ENCODE measurements at places on chromosomes 3 and 15.

GRCh38 chr3:181050738-181051137, 61.2 kb upstream of the DNAJC19 start:
- no peak for DNase-seq

DNA sequence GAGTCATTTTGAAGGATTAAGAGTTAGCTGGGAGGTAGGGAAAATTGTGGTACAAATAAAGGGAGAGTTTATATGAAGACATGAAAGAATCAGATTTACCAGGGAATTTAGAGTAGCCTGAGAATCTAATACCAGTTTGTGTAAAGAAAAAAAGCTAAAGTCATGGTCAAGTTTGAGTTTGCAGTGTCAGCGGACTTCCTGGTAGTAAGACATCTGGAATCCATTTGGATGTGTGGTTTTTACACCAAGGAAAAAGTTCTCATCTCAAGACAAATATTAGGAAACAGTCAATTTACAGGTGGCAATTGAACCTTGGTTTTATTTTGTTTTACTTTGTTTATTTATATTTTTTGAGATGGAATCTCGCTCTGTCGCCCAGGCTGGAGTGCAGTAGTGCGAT, 1.5 kb upstream of the P2RY12 start:
- no peak for DNase-seq

- no peak for DNase-seq
Measured at GRCh38 chr3:151871639-151872468, 1.6 kb upstream of the SUCNR1 start.

DNA sequence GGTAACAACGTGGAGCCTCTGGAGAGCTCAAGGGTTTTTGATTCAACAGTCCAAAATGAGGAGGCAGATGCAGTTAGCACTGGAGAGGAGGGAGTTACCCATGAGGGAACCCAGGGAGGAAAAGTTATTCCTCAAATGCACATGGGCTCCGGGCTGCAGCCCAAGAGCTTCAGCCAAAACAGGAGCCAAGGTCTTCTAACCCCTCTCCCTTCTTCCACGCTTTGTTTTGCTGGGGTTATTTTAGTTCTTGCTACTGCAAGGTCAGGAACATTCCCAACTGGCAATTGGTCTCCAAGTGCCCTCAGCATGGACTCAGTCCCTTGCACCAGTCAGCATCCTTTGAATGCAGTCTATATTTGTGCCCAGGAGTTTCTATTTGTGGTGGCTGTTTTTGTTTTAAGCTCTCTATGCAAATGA, 90.0 kb downstream of the TGFBR2 start:
- no peak for DNase-seq

- no peak for DNase-seq
Measured at GRCh38 chr15:95439922-95440376, 890.6 kb upstream of the NR2F2 start.

- peak; percentile 22 for DNase-seq
Measured at GRCh38 chr3:70550723-70551319, 238.4 kb upstream of the MDFIC2 start.

- no peak for DNase-seq
Measured at GRCh38 chr3:13587442-13587841, 38.5 kb downstream of the FBLN2 start.

DNA sequence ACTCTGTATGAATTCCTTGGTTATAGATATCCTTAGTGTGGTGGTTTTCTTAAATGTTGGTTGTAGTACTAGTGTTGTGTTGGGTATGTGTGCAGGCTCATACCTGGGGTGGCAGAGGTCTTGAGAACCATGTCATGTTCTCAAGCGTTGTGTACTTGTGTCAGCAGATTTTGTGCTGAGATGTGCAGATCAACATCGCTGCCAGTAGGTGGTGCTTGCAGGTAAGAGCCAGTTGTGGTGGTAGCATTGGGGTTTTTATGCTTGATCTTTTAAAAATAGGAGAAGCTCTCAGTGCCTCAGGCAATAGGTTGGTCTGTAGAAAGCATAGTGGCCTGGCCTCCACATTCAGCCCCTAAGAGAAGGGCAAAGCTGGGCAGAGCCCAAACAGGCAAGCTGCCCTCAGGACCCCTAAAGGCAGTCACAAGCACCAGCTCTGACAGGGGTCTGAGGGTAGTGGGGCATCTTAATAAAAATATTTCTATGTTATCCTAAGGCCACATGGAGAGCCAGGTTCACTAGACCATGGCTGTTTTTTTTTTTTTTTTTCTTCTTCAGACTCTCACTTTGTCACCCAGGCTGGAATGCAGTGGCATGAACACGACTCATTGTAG, 164.0 kb downstream of the IL20RB start:
- DNase-seq = peak; percentile 42

DNA sequence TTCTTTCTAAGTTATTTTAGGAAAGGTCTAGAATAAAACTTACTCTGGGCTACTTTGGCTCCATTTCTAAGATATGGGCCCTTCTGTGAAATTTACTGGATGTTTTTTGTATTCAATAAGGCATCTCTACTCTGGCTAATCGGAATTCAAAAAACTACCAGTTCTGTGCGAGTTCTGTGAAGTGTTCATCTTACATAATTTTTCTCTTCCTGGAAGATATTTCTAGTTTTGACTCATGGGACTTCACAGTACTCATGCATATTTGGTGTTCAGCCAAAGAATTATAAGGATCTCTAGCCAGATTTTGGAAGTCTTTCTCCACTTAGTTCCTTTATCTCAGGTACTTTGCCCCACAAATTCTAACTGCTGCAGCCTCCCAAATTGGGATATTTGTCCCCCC, 46.4 kb upstream of the MBNL1 start:
- no peak for DNase-seq

GRCh38 chr3:187792521-187792920, 47.3 kb upstream of the BCL6 start:
- DNase-seq = no peak

DNA sequence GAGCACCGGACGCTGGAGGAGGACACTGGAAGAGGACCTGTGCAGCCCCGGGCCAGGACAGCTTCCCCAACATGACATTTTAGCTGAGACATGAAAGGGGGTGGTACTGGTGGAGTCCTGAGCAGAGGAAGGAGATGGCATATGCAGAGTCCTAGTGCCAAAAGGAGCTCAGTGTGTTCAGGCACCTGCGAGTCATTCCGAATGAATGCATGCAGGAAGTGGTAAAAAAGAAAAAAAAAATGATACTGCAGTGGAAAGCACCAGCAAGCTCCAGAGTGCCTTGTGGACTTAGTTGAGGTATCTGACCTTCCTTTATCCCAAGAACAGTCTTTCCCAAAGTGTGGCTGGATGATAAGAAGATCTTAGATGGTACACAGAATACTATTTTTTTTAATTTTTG, 6.6 kb upstream of the ZNF148 start:
- no peak for DNase-seq

DNA sequence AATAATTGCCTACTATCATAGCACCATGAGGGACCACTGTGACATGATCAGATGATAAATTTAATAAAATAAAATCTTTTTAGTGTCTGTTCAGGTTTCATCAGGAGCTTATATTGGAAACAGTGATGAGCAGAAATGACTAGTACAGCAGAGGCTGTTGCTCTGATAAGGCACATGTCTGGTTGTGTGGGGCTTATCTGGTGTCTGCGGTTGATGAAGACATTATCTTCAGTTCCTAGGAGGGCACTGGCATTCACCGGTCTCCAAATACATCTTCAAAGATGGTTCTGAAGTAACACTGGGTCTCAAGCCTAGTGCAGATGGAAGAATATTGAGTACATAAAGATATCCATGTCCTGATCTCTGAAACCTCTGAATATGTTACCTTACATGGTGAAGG, 125.3 kb downstream of the SUCNR1 start:
- no peak for DNase-seq

DNA sequence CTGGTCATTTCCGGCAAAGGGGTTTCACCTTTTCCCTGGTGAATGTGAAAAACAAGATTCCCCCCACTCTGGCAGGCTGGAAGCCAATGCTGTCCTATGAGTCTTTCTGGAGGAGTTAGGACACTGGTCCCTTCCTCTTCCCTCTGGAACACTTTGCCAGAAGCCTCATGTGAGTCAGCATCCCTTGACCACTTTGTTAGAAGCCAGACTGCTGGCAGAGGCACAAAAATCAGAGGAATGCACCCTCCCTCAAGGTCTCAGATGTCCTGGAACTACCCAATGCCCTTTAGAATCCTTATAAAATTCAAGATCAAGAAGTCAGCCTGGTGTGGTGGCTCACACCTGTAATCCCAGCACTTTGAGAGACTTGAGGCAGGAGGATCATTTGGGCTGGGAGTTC, 26.6 kb downstream of the ITGB5 start:
- no peak for DNase-seq

DNA sequence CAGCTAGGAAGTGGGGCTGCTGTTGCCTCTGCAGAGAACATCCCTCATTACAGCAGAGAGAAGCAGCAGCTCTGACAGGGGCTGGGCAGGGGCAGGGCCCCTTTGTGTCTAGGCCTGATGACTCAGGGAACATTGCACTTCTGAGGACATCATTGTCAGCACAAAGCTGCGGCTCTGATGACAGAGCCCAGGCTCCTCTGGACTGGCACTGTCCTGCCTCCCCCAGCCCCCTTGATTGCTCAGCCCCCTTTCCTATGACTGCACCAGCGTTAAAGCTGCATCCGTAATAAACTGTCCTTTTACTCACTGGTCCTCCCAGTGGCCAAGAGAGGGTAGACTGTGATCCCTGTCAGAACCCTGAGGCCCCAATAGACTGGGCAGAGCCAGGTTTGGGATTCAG, 18.3 kb downstream of the TRH start:
- DNase-seq = peak; percentile 84

GRCh38 chr3:44339181-44340057, 853 bp downstream of the TCAIM start:
- DNase-seq = peak; percentile 12

DNA sequence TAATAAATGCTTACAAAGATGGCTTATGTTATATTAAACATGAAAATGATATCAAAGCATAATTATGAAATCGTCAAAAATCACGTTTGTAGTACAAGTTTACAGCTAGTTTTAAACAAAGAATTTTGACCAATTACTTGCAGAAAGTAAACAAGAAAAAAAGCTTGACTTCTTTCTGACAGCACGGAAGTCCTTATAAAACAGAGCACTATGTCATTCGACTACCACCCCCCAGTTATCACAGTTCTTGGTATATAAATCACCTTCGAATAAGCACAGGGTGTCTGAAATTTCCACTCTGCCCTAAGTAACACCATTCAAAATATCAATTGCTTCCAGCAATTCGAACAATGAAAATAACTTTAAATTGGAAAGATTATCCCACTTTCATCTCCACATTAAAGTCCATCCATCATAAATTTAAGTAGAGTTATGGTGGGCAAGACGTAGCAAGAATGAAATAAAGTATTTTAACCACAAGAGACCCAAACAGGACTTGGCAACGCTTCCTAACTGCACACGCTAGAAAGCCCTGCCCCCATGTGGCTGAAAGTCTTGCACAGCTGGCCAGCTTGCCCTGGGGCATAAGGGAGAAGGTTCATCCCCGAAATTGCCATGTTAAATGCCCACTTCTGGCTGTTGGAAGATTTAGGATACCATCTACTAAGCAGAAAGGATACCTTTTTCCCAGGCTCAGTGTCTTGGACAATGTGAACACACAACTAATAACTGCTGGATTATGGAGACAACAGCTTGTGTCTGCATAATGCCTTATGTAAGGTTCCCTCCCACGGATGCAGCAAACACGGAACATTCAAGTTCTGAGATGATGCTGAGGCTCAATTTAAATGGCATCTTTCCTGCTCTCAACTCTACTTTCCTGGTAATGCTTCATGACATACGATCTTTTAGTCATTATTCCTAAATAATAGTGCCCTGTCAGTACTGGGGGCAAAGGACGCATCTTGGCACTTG, 116.4 kb upstream of the TJP1 start:
- no peak for DNase-seq

DNA sequence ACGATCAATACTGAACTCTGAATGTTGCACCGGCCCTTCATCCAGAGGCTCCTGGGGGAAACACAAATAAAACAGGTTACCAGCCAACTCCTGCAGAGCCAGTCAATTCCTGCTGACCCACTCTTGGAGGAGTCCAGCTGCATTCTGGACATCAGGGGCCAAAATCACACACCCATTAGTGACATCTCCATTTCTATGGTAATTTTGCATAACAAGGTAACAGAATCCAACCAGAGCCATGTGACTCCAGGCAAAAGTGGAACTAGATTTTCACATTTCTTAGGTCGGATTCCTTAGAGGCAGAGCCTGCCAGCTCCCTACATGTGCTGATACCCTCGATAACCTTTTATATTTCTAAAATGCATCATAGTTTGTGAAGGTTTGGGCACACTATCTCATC, 119.2 kb upstream of the CTNNB1 start:
- no peak for DNase-seq

DNA sequence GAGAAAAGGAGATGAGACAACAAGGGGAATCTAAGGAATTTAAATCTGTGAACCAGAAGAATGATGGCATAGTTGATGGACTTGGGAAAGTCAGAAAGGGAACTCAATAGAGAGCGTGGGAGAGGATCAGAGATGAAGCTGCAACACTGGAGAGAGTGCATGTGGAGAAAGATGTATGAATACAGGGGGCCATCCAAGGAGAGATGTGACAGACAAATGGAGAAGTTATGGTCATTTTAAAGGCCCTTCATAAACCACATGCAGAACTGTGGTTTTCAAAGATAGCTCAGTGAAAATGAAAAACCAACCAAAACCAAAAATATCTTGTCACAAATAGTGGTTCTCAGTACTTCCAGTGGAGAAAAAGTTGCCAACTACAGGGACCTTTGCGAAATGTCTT, 265.2 kb downstream of the SUCLG2 start:
- no peak for DNase-seq

DNA sequence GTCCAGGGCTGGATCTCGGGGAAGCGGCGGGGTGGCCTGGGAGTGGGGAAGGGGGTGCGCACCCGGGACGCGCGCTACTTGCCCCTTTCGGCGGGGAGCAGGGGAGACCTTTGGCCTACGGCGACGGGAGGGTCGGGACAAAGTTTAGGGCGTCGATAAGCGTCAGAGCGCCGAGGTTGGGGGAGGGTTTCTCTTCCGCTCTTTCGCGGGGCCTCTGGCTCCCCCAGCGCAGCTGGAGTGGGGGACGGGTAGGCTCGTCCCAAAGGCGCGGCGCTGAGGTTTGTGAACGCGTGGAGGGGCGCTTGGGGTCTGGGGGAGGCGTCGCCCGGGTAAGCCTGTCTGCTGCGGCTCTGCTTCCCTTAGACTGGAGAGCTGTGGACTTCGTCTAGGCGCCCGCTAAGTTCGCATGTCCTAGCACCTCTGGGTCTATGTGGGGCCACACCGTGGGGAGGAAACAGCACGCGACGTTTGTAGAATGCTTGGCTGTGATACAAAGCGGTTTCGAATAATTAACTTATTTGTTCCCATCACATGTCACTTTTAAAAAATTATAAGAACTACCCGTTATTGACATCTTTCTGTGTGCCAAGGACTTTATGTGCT, 527 bp downstream of the B2M start:
- DNase-seq = no peak

GRCh38 chr3:176208915-176209314, 988.4 kb downstream of the TBL1XR1 start:
- no peak for DNase-seq

All from retina (tissue), 1 donor.